WTC11 (cell line): ENCODE measurements at places on chromosomes 12 and 14.

DNA sequence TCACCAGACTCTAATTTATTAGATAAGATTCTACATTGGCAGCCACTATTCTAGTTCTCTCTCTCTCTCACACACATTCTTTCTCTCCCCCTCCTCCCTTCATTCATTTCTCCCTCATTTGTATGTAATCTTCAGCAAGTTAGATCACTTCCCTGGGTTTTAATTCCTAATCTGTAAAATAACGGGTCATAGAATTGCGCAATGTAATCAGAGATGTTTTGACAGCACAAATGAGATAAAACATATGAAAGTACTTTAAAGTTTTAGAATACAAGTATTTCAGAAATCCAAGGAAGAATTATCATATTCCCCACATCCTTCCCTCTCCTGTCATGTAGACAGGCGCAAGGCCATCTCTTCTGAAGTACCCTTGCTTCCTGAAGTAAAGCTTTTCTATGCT, 21.7 kb downstream of the STYK1 start:
- DNase-seq, result no peak

- DNase-seq, result no peak
These were observed at the start of gene CCDC198 for GRCh38 chr14:57493467-57494181. Gene CCDC198, minus strand, starts transcription at chr14:57493857. Its CDS starts 142 bp downstream, at chr14:57493715.

DNA sequence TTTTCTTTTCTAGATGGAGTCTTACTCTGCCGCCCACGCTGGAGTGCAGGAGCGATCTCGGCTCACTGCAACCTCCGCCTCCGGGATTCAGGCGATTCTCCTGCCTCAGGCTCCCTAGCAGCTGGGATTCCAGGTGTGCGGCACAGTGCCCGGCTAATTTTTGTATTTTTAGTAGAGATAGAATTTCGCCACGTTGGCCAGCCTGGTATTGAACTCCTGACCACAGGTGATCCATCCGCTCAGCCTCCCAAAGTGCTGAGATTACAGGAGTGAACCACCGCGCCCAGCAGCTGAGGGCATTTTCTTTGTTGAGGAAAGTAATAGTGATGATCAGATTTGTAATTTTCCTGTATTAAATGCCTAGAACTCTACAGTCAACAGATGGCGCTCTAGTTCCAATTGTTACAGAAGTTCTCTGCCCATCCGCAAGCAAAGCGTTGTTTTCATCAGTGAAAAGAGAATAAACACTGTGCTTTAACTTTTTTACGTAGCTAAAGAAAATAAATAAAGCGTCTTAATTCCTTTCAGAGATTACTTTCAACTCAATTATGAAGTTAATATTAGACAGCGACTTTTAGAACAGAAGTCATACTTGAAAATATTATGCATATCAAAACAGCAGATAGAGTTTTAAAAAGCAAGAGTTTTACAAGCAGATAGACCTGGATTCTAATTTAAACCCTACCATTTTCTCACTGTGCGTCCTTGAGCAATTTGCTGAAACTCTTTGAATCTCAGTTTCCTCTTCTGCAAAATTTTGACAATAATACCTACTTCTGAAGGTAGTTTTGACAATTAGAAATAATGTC, 335.1 kb downstream of the DUSP6 start:
- peak; percentile 11 for DNase-seq

GRCh38 chr14:50756300-50756699, 74.7 kb downstream of the NIN start:
- DNase-seq, result no peak

DNA sequence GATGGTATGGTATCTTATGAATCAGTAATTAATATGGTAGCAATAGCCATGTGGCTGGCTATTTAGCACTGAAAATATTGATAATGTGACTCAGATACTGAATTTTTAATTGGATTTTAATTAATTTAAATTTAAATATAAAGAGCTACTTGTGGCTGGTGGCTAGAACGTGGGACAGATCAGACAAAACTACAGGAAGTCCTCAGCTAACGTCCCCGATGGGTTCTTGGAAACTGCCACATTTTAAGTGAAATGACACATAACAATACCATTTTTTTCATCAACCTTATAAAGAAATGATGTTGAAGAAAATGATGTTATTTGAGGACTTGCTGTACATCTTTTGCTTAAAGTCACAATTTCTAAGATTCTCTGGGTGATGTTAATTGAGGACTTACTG, 138.1 kb upstream of the FLRT2 start:
- DNase-seq, result no peak

DNA sequence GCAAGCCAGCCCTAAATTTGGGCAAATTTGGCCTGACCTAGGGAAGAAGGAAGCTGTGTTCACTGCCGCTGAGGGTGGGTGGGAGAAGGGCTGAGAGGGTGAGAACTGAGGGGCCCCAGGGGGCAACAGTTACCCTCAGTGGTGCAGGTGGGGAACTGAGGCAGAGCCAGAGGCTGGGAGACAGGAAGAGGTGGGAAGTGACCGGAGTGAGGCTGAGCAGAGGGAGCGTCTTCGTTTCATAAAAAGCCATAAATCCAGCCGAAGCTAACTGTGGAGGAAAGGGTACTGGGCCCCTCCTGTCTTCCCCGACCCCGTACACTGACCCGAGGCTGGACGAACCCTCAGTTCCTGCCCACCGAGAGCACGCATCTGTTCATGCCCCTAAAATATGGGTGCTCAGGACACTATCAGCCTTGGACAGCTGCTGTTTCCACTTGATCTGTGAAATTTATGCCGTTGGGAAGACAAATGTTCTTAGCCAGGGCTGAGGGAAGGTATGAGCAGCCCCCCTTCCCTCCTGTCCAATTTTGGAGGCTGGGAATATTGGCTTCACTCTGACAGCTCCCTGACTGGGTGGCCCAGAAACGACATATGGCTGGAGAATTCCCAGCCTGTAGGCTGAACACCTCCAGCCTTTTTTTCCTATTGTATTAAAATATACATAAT, 116.5 kb downstream of the KIF26A start:
- no peak for DNase-seq

GRCh38 chr14:30507209-30507608, 51.7 kb upstream of the G2E3 start:
- no peak for DNase-seq

DNA sequence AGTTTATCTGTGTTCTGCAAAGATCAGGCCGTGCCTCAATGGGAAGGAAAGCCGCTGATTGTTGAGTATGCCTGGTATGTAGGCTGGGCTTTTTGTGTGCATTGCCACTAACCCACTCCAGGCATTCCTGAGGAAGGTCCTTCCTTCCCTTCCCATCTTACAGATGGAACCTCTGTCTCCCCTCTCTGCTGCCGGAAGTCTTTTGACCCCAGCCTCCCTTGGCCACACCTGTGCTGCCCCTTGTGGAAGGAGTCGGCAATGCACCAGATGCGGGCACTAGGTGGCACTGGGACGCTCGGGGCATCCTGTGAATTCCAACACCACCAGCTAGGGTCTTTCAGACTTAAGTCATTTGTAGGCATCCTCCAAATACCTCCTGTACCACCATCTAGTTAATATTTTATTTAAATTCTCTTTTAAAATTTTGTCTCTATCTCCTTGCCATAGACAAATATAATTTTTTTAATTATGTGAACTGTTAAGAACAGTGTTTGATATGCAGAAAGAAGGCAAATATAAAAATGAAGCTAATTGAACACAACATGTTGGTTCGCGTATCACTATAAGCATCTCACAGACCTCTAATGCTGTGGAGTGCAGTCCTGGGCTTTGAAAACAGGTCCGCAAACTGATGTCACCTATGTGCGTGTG, 99.6 kb downstream of the RIN3 start:
- peak; percentile 89 for DNase-seq

- no peak for DNase-seq
These were observed 390.5 kb upstream of the CLEC14A start for GRCh38 chr14:38646391-38646790.

DNA sequence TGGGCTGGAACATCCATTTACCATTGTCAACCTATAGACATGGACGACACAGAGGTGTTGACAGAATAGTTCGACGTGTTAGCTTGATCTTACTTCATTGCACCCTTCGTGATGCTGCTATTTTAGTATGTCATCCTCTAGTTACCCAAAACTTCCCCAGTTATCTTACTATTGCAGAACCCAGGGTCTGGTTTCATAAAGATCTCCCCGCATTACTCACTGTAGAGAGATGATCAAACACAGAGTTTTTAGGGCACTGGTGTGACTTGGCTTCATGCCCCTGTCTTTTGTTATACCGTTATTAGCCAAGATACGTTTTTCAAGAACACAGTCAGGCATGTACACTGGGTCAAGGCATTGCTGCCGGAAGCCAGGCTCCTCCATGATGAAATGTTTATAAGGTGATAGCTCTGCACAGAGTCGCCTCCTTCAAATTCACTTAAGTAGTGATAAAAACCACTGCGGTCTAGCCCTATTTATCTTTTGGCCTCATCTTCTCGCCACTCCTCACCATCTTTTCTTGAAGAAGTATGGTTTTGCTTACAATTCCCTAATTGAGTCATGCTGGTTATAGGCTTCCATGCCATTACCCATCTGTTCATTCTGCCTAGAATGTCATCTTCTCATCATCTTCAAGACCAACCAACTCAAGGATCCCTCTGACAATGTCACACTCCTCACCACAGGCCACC, 1127.9 kb downstream of the VRK1 start:
- DNase-seq, result no peak

DNA sequence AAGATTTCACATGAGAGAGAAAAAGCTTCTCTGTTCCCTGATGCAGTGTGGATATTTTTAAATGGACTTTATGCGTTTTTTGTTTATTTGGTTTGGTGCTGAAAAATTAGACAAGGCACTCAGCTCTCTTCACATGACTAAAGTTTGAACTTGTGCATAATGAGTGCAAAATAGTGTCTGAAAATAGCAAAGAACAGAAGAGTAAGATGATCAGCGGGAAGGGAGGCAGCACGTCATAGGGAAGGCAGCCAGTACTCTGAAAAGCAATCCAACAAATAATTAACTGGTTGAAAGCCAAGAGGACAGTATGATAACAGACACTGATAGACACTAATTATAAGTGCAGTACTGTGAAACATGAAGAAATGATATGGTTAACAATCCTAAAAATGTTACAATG, 46.6 kb upstream of the CDKN3 start:
- DNase-seq, result no peak

DNA sequence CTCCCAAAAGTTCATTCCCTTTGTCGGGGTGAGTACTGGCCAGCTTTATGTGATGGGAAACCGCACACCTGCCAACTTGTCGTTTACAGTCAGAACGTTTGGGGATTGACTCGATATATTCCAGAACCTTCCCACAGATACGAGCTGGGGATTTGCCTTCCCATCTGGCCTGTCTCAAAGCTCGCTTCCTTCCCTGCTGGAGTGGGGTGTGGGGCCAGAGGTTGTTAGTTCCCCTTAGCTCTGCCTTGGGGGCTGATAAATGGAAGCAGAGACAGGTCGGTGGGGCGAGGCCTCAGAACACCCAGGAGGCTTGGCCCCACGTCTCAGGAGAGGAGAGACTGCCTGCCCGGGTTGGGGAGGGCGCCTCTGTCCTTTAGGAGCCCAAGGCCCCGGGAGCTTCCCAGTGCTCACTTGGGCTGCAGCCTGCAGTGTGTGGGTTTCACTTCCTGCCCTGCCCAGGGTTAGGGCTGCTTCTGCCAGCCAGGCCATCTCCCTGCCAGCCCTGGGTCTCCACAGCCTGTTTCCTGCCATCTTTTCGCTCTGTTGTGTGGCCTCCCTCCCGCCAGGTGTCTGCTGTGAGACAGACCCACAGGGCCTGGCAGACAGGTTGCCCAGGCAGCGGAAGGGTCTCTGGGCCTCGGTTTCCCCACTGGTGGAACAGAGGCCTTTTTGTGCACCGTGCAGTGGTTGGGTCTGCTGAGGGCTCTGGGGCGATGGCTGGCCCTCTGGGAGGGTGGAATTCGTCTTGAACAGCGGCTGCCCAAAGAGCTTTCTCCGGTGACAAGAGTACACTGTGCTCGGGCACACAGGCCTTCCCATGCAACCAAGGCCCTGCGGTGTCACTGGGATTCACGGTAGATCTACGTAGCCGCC, 8.1 kb upstream of the TEX22 start:
- no peak for DNase-seq
